HFFc6 (cell line): ENCODE measurements at places on chromosomes 2 and 18.

- DNase-seq: no peak
Measured at GRCh38 chr18:9557250-9557943, 57.0 kb downstream of the PPP4R1 start.

GRCh38 chr2:102025016-102025501, 33.3 kb downstream of the IL1R2 start:
- peak; percentile 10 for DNase-seq

DNA sequence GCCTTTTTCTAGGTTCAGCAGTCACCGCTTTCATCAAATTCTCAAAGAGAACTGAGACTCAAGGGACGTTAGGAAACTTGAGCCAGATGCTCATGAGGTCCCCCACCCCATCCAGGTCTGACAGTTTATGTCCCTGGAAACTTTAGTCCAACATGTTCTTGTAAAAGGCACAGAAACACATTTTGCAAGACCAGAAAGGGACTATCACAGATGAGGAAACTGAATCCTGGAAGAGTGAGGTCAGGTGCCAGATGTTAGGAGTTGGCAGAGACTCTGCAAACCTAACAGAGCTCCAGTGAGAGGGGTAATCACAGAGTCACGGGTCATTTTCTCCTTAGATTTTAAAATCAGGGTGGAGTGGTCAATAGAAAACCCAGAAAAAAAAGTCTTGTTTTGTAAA, 76.6 kb downstream of the RDH14 start:
- no peak for DNase-seq

GRCh38 chr2:233021771-233022170, 8.7 kb upstream of the NGEF start:
- no peak for DNase-seq

GRCh38 chr2:207474863-207475485, 54.8 kb upstream of the CREB1 start:
- DNase-seq: peak; percentile 55

DNA sequence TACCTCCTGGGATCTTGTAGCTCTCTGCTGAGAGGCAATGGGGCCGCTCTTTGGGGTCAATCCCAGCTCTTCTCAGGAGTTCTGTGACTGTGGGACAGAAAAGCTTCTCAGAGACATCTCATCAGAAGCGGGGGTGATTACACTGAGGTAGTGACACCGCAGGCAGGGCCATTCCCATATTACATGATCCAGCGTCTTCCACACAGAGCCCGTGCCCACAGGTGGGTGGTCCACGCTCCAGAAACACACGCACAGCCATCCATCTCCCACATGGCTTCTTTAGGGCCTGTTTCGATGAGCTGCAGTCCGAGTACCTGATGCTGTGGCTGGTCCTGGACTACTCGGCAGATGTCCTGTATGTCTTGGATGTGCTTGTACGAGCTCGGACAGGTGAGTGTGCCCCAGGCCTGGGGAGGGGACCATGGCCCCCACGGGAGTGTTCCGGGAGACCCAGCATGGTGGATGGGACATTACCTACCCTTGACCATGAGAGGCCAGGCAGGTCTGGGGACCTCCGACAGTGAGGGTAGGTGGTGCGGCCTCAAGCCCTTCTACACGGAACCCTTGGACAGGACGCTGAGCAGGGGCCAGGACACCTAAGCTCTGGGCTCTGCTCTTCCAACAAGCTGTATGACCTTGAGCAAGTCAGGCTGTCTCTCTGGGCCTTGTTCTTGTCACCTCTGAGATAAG, 45.5 kb downstream of the CNGA3 start:
- DNase-seq: no peak

- no peak for DNase-seq
Measured at GRCh38 chr18:907115-907884, 2.6 kb downstream of the ADCYAP1 start.

GRCh38 chr2:17680119-17680518, 73.5 kb downstream of the SMC6 start:
- DNase-seq: no peak

- DNase-seq: peak; percentile 90
Measured at GRCh38 chr2:55590810-55591440, 26.5 kb downstream of the PPP4R3B start.

- no peak for DNase-seq
Measured at GRCh38 chr2:236728916-236729670, 159.5 kb downstream of the ACKR3 start.

DNA sequence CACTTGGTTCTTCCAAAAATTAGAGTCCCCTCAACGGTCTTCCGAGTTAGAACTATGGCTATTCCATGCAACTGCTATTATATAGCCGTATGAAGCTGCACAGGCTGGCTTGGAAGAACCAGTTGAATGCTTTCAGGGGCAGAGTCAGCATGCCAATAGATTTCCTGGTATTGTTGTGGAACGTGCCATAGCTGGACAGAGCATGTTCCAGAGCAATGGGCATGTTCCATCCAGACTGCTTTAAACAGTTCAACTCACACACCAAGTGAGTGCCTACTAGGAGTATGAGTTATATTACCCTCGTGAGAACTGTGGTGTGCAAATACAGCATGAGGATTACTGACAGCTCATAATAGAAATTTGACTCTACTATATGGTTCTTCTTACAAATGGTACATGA, 682.0 kb downstream of the SATB2 start:
- no peak for DNase-seq

DNA sequence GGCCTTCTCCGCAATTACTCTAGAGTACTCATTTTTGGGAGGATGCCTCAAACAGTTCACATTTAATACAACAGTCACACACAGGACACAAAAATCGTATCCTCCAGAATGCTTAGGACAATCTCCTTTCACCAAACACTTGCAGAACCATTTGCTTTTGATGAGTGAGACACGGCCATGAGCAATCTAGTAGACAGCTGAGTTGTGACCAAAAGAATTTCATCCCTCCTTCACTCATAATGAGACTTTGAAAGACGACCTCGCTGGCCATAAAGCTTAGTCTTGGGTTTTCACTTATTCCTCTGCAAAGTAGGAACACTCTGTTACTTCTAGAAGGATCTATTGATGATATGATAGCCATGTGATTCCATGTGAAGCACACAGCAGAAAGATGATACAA, 87.5 kb upstream of the SLC35G4 start:
- DNase-seq: no peak

GRCh38 chr18:23648940-23649607, 13.6 kb downstream of the ANKRD29 start:
- DNase-seq: no peak

DNA sequence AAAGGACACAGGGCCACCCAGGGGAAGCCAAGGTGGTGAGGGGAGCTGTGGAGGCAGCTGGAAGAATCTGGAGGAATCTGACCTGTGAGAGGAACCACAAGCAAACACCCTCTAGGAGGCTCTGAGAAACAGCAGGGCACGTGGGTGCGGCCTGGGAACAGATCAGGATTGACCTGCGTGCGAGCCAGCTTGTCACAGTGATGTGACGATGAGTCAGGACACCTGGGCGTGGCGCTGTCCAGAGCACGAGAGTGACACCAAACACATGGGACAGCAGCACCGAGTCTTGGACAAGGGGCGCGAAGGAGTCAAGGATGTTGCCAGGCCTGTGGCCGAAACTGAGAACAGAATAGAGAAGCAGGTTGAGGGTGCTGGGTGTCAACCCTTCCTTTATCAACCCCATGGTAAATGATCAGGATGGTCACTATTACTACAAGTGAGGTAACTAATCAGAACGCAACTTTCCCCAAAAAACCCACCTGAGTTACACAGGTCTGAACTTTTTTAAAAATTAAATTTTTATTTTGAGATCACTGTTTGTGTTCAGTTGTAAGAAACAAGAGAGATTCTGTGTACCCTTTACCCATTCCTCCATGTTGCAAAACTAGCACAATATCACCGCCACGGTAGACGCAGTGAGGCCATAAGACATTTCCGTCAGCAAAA, 637 bp upstream of the SFT2D3 start:
- no peak for DNase-seq

- DNase-seq: no peak
Measured at GRCh38 chr2:228543117-228543516, 361.6 kb upstream of the SPHKAP start.

GRCh38 chr2:16303273-16303577, 362.4 kb downstream of the CYRIA start:
- no peak for DNase-seq

DNA sequence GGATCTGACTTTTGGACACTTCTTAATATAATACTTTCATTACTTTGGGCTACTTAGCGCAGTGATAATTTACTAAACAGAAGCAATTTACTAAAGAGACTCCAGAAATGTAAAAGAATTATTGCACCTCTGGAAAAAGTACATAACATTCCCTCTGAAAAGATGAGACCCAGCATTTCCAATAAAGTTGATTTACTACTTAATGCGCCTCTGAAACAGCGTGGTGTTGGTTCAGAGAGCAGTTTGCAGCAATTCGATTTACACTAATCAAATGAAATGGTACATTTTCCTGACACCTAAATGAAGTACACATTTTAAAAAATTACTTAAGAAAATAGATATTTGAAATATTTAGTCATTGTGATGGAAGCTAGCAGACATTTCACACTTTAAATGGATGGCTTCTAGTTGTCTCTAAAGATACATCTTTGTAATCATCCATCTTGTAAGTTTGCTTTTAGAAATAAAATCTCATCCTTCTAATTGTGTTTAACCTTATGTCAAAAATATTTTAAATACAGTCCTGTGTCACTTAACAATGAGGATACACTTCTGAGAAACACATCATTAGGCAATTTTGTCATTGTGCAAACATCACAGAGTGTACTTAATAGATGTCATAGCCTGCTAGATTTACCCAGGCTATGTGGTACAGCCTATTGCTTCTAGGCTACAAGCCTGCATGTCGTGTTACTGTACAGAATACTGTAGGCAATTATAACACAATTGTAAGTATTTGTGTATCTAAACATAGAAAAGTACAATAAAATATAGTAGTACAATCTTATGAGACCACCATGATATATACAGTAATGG, 284.6 kb upstream of the UBE2E3 start:
- DNase-seq: no peak

GRCh38 chr2:177124371-177124770, 88.2 kb upstream of the HNRNPA3 start:
- DNase-seq: no peak

GRCh38 chr2:222714361-222715241, 43.1 kb downstream of the MOGAT1 start:
- DNase-seq: no peak

- no peak for DNase-seq
Measured at GRCh38 chr2:179574061-179574519, 287.3 kb downstream of the ZNF385B start.

DNA sequence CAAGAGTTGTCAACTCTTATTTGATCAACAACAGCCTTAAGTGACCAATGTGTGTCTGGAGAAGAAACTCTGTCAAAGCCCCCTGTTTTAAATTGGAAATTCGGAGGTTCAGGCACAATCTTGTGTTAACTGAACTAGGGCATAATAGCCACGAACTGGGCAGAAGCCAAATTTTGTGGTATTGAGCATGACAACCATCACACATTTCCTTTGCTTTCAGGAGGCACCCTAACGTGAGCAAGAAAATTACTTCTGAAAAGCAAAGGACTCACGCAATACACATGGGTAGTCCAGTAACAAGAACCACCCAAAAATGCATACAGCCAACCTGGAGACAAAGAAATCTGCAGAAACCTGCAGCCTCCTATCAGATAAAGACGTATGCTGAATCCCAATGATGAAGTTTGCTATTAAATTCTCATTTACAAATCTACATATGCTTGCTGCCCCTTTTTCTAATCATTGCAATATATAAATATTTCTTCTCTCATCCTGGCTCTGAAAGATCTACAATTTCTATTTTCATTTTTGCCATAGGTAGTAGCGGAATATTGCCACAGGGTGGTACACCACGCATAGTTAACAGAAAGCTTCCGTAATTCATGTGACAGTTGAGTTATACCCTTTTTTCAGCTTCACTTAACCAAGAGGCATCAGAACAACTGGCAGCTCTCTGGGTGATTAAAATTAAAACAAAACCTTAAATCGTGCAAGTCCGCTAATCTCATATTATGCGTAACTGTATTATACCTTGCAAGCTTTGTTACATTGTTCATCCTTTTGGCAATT, 495.8 kb downstream of the NRXN1 start:
- DNase-seq: no peak

- DNase-seq: no peak
Measured at GRCh38 chr2:44470151-44470550, 108.4 kb downstream of the CAMKMT start.

DNA sequence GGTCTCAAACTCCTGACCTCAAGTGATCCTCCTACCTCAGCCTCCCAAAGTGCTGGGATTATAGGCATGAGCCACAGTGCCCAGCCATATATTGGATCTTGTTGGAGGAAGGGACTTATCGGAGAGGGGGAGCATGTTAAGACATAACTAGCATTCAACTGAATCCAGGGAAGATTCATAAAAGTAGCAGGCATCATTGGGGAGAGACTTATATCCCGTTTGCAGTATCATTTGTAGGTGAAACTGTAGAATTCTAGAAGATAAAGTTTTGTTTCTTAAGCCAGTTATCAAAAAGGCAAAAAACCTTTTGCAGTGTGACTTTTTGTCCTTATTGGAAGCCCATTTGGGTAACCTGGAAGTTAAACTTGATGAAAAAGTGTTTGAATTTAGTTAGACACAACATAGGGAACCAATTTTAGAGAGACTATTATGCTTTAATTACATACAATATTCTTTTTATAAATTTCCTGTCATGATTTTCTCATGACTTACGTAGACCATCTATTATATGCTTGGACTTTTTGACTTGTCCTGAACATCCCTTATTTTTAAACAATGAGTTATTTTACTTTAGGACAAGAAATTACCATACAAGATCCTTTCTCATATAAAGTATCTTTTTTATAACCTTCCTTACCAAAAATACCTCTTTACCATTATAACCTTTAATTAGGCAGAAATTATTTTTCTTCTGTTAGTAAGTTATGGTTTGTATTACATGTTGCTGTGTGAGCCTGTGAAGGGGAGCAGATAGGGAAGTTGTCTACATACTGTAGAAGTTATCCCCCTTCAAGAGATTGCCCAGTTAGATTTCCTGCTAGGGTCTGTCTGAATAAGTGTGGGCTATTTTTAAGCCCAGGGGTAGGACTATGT, 20.3 kb downstream of the RAB3GAP1 start:
- no peak for DNase-seq

DNA sequence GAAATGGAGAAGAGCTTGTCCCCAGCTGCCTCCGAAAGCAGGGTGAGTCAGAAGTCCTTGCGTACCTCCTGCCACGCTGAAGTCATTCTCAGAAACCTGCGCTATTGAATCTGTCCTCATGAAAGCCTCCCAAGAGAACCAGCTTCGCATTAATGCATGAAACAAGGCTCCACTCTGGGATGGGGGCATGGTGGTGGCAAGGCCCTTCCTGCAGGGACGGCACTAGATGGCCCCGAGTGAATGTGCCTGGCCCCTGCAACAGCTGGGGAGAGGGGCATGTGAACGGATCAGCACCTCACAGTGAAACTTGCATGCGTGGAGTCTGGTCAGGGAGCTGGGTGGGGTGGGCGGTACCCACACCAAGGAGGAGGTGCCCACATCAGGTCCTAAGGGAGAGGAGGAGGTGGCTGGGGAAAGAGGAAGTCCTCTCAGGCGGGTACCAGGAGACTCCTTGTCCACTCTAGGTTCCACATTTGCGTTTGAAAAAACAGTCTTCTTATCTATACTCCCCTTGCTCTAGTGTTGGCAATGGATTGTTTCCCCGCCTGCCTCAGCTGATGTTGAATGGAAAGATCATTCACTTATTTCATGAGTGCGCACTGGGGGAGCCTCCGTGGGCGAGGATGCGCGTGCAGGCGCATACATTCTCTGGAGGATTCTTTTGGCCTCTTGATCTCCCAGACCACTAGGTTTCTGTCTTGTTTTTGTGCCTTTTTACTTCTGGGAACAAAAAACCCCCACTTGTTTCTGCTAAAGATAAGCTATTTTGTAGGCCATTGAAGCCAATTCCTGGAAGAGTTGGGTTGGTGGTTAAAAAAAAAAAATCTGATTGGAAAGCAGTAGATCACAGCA, 104.7 kb downstream of the KLHL29 start:
- no peak for DNase-seq

GRCh38 chr2:74573747-74574562, 19.4 kb downstream of the DOK1 start:
- DNase-seq: peak; percentile 74
